Stimulated activated CD8-positive, alpha-beta memory T cell treated with anti-CD3 and anti-CD28 coated beads, Interleukin-4, amount 100 ng/mL, for 4 hours (primary cell): ENCODE measurements at places on chromosomes 11 and 22.

DNA sequence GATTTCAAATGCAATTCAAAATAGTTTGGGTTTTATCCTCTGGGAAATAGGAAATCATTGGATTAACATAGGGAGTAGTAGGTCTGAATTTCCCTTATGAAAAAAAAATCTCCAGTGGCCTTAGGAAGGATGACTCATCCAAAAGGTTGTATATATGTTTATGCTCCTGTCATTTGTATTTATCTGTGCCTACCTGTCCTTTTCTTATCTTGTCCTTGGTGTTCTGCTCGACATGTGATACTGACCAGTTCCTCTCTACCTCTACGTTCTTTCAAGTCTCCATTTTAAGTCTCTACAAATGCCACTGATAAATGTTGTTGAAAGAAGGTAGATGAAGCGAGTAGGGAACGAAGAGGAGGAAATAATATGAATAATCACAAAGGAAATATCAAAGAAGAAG, 3.0 kb upstream of the SOX6 start:
- no peak for DNase-seq

- DNase-seq, result no peak
Observed at GRCh38 chr11:105052487-105052886, 7.4 kb upstream of the CARD16 start.

- no peak for DNase-seq
Observed at GRCh38 chr11:134464981-134465730, 53.1 kb upstream of the B3GAT1 start.

- DNase-seq, result no peak
Observed at GRCh38 chr11:116686866-116687265, 85.9 kb downstream of the BUD13 start.

GRCh38 chr11:82792319-82792718, 58.7 kb upstream of the FAM181B start:
- DNase-seq, result no peak

DNA sequence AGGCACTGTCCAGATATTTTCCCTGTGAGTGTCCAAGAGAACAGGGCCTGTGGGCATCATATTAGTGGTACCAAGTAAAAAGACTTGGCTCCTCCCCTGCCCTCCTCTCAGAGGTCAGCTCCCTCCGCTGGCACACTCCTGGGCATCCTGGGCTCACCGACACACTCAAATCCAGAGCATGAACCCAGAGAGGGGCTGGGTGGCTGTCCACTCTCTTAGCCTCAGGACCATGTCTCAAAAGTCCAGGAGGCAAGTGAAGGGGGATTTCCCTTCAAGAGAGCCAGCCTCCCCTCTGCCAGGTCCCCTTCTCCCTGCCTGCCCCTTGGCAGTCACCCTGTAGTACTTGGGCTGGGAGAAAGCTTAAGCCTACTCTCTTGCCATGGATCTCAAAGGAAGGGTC, 10.3 kb downstream of the BCL9L start:
- DNase-seq, result no peak

DNA sequence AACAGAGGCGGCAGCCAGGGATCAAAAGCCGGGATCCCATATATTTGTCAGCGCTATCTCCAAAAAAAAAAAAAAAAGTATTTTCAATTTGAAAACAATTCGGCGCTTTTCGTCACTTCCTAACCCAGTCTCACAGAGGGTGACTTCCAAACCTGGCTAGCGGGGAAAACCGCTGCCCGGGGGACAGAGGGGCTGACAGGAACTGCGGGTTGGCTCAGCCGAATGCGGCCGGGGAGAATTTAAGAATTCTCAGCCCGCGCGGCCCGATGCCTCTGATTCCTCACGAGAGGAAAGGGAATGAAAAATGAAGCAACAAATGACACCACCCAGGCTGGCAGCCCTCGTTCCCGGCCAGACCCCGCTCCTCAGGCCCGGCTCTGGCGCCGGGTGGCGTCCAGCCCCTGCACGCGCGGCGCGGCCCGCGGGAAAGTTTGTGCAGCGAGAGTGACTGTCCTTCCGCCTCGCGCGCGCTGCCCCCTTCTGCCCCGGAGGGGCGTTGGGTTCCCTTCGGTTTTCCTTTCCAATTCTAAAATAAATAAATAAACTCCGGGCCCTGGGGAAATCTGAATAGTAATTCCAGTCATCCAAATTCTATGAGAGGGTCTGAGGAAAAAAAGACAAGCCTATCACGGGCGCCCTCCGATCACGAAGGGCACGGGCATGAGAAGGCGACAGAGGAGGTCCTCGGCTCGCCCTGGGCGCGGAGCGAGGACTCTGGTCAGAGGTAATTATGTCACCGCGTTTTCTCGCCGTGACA, 4.8 kb upstream of the PAX6 start:
- DNase-seq, result no peak

GRCh38 chr11:126111458-126112116, 48.9 kb upstream of the CDON start:
- DNase-seq, result no peak

DNA sequence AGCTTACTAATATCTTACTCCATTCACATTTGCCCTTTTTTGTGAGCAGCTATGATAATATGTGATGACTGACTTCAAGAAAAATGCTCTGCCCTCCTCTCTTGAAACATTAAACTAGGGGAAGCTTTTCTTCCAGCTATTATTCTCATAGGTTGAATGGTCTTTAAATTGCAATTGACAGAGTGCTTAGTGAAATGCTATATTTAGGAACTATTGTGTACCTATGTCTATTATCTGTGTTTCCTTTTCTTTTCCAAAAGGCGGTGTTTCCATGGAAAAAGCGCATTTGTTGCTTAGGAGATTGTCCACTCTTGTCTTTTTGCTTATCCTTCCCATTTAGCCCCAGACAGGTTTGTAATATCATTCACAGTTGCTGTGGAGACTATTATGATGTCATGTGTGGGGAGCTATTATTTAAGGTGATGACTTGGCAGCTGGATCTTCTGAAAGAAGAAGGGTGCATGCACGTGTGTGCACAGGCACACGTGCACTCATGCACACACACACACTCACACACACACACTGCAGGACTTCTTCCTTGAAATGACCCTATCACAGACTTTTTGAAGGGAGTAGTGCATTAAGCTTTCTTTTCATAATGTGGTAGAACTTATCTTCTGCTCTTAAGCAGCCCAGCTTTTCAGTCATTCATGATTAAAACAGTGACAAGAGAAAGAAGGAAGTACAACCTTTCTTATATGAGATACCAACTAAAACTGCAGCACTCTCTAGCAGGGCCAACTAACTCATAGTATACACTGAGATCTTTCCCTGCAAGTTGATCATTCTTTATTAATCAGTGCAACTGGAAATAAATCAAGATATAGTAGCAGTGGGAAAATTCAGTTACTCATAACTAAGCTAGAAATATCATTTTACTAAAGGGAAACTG, 340.8 kb upstream of the MTNR1B start:
- DNase-seq, result no peak

GRCh38 chr11:85394283-85394682, 232.9 kb downstream of the DLG2 start:
- DNase-seq, result no peak

DNA sequence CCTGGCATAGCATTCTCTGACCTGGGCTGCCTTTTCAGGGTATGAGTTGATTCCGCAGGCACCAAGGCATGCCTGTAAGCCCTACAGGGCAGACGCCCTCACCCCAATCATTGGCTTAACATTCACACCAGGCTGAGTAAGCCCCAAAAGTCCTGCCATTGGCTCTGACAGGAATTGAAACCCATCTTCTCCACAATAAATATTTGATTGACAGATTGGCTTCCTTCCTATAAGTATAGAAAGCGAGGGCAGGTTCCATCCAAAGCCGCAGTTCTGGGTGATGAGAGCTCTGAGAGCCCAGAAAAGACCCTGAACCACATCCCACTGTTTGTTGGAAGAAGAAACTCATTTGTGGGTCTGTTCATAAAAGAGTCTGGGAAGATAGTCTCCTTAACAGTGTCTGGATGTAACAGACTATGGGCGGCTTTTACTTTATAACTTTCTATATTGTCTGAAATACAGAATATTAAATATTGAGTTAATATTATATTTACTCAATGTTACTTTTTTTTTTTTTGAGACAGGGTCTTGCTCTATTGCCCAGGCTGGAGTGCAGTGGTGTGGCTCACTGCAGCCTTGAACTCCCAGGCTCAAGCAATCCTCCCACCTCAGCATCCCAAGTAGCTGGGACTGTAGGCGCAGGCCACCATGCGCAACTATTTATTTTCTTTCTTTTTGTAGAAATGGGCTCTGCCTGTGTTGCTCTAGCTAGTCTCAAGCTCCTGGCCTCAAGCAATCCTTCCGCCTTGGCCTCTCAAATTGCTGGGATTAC, 46.8 kb downstream of the FAM83F start:
- no peak for DNase-seq

- DNase-seq, result no peak
Observed at GRCh38 chr11:92246630-92247029, 22.0 kb downstream of the FAT3 start.

DNA sequence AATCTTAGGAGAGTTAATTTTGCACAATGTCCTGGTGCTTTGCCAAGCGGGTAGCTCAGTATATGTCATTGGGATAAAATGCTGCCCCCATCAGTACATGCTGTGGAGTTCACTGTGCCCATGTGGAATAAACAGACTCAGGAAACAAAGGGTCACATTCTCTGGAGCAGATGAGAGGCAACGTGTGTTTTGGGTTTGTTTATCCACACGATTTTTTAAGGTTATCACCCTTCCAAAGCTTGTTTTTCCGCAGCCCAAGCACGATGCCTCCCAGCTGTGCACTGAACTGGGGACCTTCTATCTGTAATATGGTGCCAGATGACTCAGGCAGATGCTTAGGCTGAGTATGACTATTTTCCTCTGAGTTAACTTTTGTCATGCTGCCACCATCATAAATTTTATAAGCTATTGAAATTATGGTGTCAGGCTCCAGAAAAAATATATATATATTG, 6.5 kb downstream of the OR4D6 start:
- DNase-seq, result no peak
